Stimulated activated CD8-positive, alpha-beta memory T cell treated with anti-CD3 and anti-CD28 coated beads, Interleukin-4, amount 100 ng/mL, for 4 hours (primary cell): ENCODE measurements at places on chromosomes 1 and 21.

DNA sequence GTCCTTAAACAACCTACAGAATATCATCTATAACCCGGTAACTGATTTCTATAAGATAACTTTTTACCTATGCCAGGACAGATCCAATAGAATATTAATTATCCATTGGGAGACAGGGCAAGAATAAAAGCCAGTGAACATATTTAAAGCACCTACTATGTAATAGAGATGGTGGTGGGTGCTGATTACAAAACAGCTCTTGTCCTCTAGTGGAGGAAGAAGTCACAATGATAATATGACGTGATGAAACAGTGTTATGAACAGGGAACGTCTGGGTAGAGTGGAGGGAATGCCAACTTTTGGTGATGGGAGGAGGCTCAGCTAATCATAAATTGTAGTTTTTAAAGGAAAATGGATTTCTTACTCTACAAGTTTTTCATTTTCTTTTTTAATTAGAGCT lies 2.3 kb downstream of the LGALS8 start:
- no peak for DNase-seq

DNA sequence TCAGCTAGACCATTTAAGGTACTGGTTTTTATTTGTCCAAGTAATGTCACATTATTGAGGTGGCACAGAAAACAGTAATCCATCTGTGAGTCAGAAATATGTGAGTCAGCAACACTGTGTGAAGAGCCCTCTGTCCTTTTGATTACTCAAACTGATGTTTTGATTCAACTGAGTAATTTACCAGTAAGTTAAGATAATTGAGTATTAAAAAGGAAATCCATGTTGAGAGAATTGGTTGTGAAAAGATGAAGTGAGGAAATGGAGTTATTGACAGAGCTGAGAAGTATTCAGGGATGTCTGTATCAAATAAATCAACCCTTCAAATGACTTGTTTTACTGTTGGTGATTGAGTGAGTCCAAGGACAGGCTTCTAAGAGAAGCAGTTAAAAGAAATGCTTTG lies 302.7 kb upstream of the SGIP1 start:
- no peak for DNase-seq

DNA sequence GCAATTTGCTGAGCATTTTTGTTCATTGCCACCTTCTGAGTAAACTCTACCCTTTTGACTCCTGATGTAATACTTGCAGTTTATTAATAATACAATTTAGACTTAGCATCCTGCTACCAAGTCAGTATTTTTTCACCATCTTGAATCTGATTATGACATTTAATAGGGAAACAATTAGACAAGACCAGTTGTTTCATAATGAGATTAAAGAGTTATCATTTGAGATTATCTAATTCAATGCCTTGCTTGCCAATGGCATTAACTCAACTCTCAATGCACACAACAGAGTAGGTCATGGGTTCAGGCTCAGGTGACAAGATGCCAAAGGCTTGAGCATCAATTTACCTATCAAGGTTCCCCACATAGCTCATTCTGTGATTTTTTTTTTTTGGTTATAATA lies 488.4 kb downstream of the DISC1 start:
- no peak for DNase-seq

DNA sequence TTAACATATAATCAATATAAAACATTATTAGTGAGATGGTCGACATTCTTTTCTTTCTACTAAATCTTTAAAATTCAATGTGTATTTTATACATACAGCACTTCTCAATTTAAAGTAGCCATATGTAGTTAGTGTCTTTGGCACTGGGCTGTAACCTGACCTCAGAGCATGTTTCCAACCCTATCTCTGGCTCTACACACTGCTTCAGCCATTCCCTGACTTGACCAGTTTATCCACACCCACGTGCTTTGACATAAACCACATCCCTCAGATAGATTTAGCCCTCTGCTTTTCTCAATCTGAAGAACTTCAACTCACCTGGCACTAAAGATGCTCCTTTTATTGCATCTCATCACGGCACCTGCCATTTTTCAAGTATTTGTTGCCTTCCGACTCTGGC lies 58.3 kb downstream of the RGS2 start:
- DNase-seq = no peak

DNA sequence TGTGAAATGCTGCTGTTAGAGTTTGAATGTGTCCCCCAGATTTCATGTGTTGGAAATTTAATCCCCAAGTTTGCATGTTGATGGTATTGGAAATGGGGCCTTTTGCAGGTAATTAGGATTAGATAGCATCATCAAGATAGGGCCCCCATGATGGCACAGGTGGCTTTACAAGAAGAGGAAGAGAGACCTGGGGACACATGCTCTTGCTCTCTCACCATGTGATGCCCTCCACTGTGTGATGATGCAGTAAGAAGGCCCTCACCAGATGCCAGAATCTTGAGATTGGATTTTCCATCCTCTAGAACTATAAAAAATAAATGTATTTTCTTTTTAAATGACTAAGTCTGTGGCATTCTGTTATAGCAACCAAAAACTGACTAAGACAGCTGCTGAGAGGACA lies 57.0 kb upstream of the NEK7 start:
- no peak for DNase-seq

- DNase-seq = no peak
These were observed 17.3 kb downstream of the SLC1A7 start for GRCh38 chr1:53125122-53125521.

DNA sequence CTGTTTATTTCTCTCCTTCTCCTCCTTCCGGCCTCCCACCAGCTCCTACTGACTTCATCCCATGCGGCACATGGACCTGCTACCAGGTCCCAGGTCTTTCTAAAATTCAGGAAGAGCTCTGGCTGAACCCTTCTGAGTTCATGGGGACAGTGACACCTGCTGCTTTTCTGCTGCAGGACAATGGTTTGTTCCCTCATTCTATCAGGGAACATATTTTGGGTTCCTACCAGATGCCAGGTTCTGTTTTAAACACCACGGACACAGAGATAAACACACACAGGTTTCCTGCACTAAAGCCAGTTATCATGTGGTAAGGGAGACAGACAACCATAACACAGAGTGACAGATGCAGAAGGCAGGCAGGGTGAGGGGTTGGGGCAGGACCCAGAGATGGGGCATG lies 114.0 kb upstream of the RAB4A start:
- DNase-seq = no peak

- no peak for DNase-seq
These were observed 87.0 kb downstream of the NMNAT2 start for GRCh38 chr1:183331091-183331742.

DNA sequence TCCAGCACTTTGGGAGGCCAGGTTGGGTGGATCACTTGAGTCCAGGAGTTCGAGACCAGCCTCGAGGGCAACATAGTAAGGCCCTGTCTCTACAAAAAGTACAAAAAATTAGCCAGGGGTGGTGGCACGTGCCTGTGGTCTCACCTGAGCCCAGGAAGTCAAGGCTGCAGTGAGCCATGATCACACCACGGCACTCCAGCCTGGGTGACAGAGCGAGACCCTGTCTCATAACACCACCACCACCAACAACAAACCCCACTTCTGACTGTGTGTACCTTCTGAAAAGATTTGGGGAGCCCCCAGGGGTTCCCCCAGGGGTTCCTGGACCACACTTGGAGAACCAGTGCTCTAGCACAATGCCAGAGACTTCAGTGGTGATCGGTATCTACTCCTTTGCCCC lies 29.9 kb downstream of the NUAK2 start:
- no peak for DNase-seq

DNA sequence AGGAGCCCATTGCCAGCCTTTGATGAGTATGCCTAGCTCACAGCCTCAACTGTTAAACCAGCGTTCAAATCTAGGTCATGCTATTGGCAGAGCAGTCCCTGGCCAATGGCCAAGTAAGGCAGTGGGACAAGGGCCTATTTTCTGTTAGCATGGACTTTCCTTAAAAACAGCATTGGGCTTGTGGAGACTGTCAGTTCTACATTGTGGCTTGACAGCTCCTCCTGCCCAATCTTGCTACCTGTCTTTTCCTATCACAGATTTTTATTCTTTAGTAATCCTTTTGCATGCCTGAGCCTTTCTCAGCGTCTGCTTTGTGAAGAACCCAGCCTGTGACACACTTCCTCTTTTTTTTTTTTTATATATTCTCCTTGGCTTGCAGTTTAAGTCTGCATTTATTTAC lies 56.4 kb downstream of the DIP2A start:
- DNase-seq = no peak

GRCh38 chr1:179091691-179092165 lies 9.9 kb downstream of the TOR3A start:
- DNase-seq = no peak

DNA sequence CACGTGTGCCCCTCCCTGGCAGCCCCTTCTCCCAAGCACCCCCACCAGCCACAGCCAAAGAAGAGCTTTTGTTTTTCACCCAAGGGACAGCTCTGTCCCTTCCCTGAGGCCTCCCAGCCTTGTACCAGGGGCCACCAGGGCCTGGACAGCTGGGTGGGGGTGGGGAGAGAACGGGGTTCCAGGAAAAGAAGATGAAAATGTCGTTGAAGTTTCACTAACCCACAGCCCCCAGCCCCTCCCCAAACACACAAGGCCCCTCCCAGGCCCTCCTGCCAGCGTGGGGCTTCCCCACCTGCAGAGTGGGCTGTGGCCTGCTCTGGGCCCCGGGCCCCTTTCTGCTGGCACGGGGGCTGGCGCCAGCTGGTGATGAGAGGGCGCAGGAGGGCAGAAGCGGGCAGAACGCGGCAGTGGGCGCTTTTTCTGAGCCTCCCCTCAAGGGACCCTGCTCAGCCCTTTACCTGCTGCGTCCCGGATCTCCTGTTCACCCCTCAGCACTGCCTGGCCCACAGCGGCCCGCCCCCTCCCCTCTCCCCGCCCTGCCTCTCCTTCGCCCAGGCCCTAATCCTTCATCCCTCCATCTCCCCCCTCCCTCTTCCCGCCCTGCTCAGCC lies 5.5 kb upstream of the ANKRD65 start:
- DNase-seq = no peak

DNA sequence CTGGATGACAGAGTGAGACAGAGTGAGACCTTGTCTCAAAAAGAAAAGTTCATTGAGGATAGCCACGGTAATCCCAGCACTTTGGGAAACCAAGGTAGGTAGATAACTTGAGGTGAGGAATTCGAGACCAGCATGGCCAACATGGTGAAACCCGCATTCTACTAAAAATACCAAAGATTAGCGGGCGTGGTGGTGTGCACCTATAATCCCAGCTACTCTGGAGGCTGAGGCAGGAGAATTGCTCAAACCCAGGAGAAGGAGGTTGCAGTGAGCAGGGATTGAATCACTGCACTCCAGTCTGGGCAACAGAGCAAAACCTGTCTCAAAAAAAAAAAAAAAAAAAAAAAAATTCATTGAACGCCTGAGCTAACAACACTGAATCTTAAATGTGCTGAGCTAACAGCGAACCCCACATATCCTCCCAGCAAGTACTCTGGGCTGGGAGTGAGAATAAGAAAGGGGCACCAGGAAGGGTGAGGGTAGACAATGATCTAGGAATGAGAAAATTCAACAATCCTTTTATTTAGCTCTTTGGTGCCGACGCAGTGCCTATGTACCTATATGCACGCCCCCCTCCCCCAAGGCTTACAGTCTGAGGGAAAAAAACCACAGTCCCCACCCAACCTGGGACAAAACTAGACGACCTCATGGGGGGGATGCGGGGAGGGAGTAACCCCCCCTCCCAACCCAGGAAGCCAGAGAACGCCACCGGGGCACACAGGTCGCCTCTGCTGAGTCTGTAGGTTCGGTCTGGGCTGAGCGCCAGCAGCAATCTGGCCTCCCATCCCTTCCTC lies 1.4 kb upstream of the CACNA1S start:
- DNase-seq = no peak

- DNase-seq = no peak
These were observed 36.7 kb upstream of the TLR5 start for GRCh38 chr1:223179786-223180185.

DNA sequence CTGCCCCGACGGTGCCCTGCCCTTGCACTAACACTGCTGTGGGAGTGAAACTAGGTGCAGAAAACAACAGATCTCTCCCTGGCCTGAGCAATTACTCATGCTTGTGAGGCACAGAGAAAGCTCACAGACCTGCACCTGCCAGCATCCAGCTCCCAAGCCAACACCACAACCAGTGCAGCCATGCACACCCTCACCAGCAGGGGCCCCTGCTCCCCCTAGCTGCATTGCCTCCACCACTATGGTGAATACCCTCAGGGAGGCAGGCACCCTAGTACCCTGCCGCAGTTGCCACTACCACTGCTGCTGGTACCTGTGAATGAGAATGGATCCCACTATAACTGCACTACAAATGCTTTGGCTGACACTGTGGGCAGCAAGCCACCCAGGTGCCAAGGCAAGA lies 7.1 kb upstream of the DIRAS3 start:
- DNase-seq = no peak

DNA sequence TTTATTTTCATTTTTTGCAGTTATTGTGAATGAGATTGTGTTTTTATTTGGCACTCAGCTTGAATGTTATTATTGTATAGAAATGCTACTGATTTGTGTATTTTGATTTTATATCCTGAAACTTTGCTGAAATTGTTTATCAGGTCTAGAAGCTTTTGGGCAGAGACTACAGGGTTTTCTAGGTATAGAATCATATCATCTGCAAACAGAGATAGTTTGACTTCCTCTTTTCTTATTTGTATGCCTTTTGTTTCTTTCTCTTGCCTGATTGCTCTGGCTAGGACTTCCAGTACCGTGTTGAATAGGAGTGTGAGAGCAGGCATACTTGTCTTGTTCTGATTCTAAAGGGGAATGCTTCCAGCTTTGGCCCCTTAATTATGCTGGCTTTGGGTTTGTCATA lies 27.3 kb downstream of the ZNF691 start:
- DNase-seq = no peak

DNA sequence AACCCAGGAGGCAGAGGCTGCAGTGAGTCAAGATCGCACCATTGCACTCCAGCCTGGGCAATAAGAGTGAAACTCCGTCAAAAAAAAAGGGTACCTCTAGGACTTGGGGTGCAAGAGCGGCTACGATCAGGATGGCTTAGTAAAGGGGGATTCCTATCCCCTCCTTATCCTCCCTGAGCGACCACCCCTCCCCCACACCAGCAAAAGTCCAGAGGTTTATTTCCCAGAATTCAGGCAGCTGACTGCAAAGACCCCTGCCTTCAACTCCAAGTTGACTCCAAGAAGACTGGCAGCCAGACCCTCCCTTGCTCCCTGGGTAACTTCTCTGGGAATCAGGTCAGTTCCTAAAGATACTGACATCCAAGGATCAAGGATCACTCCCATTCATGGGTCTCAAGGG lies 12.4 kb upstream of the PRDM16 start:
- no peak for DNase-seq

DNA sequence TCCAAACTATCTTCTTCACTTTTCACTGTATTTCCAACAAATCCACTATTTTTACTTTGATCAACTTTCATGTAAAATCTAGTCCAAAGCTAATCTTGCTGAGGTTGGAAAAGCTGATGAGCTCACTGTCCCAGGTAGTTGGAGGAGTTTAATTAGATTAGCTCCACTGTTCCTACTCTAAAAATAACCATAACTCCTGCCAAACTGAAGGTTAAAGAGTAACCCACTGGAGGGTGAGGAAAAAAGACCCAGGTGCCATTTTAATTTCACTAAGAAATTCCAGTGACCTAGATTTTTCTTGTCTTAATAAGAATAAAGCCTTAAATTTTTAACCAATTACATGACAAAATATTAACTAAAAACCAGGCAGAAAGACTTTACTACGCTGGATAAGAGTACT lies 15.3 kb downstream of the DCAF8 start:
- no peak for DNase-seq

- no peak for DNase-seq
These were observed 3.3 kb downstream of the ALDH9A1 start for GRCh38 chr1:165695031-165695430.

GRCh38 chr1:52795464-52795863 lies 47.1 kb upstream of the ZYG11A start:
- DNase-seq = no peak

GRCh38 chr1:9653491-9654050 lies 2.0 kb downstream of the PIK3CD start:
- DNase-seq = no peak

- DNase-seq = no peak
These were observed 5.5 kb downstream of the CROCC start for GRCh38 chr1:16927256-16927655.
